Activated CD8-positive, alpha-beta T cell treated with anti-CD3 and anti-CD28 coated beads, Interleukin-2, amount 10 ng/mL, durations not matched to agents 7 days and 5 days (primary cell): ENCODE measurements at places on chromosomes 3 and 15. TPM values are rescaled to one million over a fixed set of nuclear protein-coding genes. Genes with fewer than 3 reads are reported as not detected.

The STX19 gene
- total RNA-seq, result not detected

DNA sequence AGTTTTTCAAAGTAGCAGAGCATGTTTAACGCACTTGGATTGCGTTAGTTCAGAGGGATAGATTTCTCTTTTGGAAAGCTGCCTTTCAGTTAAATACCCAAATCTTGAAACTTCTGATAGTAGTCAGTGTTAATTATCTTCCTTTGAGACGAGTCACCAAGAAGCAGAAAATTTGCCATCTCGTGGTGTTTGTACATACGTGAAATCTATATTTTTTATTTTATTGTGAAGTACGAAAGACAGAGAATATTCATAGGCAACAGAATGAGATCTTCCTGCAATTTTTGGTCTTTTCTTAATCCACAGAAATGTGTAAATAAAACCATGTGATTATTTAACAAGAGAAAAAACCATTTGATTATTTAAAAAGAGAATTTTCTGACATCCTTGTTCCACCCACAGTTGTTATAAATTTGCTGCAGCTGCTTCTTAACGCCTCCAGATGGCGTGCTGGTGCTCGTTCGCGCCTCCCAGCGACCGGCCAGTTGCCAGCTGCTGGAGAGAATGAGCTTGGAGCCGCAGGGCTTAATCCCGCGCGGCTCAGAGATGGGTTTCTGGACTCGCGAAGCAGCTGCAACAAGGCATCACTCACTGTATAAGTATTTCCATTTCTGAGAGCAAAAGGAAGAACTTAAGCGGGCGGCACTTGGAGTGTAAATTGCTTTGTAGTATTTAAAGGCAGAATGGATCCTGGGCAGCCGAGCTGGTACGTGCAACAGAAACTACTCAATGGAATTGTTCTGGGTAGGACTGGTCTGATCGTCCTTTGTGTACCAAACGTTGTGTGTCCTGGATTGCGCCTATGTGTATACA lies 10.5 kb upstream of the SLITRK3 start:
- DNase-seq, result peak; percentile 45

DNA sequence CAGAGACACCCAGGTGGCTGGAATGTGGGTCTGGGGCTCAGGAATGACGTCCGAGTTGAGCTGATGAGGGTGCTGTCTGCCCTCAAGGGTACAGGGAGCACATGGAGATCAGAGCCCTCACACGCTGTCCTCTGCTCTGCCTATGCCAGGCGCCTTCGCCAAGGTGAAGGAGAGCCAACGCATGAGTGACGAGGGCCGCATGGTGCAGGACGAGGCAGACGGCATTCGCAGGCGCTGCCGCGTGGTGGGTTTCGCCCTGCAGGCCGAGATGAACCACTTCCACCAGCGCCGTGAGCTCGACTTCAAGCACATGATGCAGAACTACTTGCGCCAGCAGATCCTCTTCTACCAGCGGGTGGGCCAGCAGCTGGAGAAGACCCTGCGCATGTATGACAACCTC lies 9.1 kb downstream of the SNX33 start:
- no peak for DNase-seq

DNA sequence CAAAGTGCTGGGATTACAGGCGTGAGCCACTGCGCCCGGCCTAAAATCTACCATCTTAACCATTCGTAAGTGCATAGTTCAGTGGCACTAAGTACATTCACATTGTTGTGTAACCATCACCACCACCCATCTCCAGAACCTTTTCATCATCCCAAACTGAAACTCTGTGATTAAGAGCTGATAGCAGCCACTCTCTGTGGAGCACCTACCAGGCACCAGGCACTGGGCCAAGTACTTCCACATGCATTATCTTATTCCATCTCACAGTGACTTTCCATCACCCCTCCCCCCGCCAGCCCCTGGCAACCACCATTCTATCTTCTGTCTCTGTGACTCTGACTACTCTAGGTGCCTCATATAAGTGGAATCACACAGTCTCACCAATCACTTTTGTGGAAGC lies 2.3 kb upstream of the INSYN1 start:
- DNase-seq, result no peak

- DNase-seq, result peak; percentile 26
Observed at GRCh38 chr3:72255791-72256559, 471.0 kb upstream of the PROK2 start.

DNA sequence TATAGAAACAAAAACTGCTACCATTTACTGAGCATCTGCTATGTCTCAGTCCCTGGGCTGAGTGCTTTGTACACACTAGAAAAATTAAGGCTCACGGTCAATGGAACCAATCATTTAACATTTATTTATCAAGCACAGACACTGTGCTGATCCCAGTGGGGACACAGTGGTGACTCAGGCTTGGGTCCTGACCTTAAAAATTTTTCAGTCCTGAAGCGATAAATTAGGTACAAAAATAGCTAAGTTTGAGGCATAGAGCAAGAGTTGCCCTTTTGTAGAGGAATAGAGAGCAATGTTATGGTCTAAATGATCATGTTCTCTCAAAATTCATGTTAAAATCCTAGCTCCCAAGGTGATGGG lies 85.1 kb downstream of the CRYGS start:
- no peak for DNase-seq

DNA sequence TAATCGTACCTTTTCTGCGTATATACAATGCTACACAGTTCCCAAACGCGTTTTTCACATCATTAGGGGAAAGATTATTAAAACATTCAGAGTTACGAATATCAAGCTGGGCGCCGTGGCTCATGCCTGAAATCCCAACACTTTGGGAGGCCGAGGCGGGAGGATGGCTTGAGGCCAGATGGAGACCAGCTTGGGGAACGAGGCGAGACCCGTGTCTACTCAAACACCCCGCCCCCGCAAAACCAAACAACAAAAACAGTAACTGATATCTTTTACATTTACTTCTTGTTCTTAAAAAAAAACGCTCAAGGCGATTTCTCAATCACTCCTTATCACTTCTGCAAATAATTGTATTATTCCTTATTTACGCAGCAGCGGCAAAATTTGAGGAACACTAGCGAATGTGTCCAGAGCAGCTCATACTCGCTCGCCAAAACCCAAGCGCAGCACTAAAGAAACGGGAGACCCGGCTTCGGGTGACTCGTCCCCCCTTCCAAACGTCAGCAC lies 1.2 kb downstream of the ZBTB11 start:
- peak; percentile 37 for DNase-seq

DNA sequence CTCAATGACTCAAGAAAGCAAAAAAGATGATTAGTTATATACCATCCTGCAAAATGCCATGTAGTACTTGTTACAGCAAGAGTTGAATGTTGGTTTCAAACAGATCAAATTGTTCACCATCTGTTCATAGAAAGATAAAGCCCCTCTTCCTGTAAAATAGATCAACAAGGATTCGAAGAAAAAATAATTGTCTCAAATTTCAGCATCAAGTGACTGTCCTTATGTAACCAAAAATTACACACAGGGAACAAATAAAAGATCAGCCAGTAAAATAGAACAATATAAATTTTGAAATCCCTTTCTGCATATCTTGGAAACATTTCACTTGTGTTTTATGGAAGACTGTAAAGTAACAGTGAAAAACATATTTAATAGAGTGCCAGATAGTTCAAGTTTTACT lies 165.1 kb upstream of the STAC start:
- no peak for DNase-seq

- DNase-seq, result no peak
Observed at GRCh38 chr3:112623717-112624116, 17.2 kb downstream of the CCDC80 start.

DNA sequence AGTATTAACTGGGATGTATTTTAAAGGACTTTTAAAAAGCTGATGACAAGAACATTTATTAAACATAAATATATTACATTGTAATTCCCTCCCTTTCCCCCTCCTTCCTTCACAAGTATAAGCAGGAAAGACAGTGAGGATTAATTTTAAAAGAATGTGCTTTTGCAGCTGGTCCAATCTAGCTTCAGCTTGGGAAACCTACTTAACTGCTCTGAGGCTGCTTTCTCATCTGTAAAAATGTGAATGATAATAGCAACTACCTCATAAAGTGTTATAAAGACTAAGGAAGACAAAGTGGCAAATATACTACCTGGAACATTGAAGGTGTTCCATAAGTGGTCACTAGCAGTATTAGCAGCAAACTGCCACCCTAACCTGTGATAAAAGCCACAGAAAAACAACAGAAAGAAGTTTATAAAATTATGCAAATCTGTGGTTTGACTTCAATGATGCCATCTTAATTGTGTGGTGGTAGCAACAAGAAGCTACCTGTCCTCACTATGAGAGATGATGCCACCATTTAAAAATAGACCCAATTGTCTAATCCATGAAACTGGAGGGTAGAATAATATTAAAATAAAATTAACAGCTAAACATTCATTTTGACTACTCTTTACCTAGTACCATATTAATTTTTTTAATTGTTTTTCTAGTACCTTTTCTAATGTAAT lies 20.0 kb downstream of the DHX36 start:
- no peak for DNase-seq

GRCh38 chr15:33124811-33125210 lies 69.7 kb downstream of the FMN1 start:
- no peak for DNase-seq

The GPR62 gene
- total RNA-seq, result not detected

The MAP4 gene
- total RNA-seq, result 120 TPM

DNA sequence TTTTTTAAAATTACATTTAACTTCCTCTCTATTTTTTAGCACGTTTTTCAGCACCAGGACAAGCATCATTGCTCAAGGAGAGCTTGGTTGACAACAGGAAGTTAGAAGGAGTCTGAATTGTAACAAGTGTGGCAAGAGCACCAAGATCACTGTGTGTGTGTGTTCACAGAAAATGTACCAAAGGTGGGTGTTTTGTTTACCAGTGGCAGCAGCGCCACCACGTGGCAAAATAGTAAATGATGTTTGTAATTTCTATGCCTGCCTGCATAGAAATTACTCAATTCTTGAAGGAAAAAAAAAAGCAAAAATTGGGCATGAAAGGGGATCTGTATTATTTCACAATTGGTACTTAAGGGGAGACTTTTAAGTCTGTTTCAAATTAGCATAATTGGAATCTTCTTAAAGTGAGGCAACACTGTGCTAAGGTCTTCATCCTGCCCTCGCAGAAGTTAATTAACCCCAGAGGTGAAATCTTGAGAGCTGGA lies 7.4 kb upstream of the U2SURP start:
- peak; percentile 75 for DNase-seq

DNA sequence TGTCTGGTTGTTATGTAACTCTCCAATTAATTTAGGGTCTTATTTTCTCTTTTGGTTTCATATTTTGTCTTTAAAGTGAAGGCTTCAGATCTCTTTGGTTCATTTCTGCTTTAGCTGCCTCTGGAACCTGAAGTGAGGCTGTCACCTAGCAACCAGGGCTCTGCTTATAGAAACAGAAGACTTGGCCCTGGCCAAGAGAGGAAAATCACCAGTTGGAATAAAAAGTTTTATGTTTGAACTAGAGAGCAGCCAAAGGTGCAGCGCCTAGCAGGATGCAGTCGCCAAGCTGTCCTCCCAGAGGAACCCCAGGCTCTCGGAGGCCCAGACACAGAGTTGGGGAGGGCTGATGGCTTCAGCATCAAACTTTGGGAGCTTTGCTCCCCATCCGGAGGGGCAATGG lies 41.1 kb downstream of the LYZL4 start:
- DNase-seq, result no peak

DNA sequence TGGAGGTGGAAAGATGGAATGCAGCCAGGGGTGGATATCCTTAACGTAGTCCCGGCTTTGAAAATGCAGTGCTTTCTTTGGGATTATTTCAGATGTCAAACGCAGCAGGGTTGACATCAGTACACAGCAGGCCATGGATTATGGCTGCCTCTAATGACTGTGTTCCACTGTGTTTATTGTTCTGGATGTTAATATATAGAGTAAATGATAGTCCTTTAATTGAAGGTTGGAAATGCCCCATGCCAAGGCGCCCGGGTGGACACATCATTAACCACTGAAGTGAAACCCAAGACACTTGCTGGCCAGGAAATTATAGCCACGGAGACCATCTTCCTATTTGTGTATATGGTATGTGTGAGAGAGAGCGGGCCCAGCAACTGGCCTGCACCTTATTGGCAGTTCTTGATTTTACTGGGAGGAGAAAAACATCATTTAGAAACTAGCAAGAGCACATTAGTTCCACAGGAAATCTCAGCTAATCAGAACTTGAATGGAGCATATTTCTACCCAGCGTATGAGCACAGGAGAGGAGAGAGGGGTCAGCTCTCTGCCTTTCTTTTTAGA lies 254.9 kb upstream of the RASGRP1 start:
- DNase-seq, result no peak

DNA sequence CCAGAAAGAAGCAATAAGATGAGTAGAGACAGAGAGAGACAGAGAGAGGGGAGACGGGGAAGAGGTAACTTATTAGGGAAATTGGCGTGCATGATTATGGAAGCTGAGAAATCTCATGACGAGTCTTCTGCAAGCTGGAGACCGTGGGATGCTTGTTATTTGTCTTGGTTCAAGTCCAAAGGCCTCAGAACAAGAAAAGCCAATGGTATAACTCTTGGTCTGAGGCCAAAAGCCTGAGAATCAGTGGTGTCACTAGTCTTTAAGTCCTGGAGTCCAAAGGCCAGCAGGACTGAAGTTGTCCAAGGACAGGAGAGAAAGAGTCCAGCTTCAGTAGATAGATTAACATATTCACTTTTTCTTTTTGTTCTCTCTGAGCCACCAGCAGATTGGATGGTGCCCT lies 613.6 kb downstream of the CADM2 start:
- no peak for DNase-seq

DNA sequence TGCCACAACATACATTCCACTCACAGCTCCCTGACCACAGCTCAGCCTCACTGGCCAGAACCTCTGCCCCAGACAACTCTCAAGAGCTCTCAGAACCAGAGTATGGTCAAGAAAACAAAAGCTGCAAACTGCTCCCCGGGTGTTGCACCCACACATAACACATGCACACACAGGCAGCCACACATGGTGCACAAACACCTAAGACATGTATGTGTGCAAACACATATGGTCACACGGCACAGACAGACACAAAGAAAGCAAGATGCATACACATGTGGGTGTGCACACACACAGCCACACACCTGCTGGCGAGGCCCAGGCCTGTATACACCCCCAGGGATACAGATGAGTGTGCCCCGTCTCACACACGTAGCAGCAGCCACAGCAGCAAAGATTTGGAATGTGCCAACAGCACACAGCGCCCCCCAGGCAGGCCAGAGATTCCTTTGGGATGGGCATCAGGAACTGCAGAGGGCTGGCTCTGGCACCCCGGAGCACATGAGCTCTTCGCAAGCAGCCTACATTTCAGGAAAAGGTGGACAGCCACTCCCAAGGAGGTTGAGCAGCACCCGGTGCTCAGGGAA lies 6.6 kb downstream of the KLF15 start:
- DNase-seq, result no peak

DNA sequence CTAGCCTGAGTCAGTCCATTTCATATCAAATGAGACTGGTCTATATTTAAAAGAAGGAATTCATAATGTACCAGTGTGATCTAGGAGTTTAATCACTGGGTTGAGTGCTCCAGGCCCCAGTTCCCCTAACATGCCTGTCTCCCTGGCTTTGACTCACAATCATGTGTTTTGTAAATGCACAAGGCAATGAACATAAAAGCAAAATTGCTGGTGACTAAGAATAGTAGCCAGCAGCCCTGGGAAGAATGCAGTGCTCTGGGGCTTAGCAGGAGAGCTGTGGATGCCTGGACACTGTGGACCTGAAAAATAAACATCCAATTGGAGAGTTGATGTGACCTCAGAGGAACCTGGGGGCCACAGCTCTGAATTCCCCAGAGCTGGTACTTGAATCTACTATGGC lies 50.3 kb downstream of the SYNPR start:
- DNase-seq, result no peak
